ENCODE measurements at places on chromosomes 7 and 10.

DNA sequence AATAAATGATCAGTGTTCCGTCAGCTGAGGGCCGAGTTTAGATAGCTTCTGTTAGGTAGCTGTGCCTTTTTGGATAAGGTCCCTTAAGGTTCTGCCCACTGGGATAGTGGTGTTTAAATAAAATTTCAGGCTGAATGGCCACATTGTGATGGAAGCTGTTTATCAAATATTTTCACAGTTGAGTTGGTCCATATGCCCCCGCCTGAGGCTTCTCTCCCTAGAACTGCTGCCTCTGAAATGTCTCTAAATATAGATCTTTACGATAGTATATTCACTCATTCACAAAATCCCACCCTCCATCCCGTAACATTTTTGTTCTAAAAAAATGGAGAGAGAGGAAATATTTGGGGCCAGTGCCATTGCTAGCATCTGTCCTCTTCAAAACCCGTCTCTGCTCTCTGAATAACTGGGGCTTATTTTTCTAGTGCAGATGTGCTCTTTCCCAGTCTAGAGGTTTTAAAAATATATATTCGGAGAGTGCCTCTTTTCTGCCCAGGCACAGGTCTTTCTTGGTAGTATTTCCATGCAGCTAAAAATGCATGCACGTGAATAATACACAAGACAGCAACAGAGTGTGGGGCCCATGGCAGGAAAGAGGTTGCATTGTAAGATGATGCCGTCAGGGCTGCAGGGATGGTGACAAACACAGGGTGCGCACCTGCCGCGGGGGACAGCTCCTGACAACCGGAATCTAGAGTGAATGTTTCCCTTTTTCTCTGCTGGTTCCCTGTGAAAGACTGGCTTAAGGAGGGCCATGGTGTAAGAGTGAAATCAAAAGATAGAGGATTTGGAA lies 105.4 kb upstream of the BTBD16 start:
- no peak for DNase-seq

DNA sequence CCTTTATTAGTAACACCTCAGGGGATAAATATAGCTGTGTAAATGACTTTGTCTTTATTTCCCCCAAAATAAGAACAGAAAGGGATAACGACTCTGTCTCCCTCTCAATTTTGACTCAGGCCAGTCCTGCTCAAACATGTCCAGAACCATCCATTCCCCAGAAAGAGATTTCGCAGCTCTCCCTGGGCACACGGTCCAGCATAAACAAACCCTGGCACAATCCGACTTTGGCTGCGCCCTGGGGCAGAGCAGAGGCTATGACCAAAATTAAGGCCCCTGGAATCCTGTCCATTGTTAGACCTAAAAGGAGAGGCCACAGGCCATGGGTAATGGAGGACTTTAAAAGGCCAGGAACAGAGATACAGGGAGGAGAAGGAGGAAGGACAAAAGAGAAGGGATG lies 99.1 kb downstream of the PRPF18 start:
- no peak for DNase-seq

DNA sequence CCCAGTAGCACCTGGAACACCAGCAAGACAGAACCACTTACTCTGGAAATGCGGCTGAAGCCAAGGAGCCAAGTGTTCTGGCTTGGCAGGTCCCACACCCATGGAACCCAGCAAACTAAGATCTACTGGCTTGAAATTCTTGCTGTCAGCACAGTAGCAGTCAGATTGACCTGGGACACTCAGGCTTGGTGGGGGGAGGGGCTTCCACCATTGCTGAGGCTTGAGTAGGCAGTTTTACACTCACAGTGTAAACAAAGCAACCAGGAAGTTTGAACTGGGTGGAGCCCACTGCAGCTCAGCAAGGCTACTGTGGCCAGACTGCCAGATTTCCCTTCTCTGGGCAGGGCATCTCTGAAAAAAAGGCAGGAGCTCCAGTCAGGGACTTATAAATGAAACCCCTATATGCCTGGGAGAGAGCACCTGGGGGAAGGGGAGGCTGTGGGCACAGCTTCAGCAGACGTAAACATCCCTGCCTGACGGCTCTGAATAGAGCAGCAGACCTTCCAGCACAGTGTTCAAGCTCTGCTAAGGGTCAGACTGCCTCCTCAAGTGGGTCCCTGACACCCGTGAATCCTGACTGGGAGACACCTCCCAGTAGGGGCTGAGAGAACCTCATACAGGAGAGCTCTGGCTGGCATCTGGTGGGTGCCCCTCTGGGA lies 121.2 kb downstream of the MTERF1 start:
- DNase-seq, result no peak

DNA sequence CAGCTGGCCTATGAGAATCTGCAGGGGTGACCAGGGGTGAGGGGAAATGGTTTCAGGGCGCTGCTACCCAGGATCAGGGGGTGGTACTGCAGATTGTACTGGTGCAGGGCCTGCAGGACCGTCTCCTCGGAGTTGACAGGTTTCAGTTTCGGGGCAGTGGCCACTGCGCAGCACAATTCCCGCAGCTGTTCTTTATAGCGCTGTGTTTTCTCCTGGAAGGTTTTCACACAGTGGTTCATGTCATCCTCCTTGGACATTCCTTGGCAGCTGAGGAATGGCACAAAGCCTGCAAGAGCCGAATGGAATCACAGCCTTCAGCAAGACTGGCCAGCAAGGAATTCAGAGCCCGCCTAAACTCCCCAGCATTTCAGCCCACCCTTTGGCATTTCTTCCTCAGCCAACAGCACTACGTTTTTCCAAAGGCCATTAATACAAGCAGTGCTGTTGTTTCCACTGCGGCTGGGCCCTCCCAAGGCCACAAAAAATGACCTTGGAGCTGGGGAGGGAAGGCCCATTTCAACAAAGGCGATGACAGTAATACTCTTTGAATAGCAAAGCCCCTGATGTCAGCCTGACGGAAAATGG lies 44.9 kb downstream of the PNLIPRP2 start:
- no peak for DNase-seq

DNA sequence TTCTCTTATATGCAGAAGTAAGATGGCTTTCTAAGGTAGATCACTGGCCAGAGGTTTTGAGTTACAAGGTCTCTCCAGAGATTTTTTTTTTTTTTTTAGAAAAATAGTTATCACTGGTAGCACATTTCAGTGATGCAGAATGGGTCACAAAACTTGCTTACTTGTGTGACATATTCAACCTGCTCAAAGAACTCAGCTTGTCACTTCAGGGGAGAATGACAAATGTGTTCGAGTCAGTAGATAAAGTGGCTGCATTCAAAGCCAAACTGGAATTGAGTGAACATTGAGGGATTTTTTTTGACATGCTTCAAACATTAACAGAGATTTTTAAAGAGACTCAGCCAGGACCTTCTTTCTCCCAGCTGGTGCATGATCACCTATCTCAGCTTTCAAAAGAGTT lies 33.4 kb downstream of the PHTF2 start:
- no peak for DNase-seq

- no peak for DNase-seq
Observed at GRCh38 chr10:130547368-130547767, 411.2 kb downstream of the GLRX3 start.

- DNase-seq, result no peak
Observed at GRCh38 chr10:129397198-129397974, 69.7 kb upstream of the MGMT start.

- DNase-seq, result no peak
Observed at GRCh38 chr7:100380196-100380595, 6.9 kb downstream of the PILRA start.

DNA sequence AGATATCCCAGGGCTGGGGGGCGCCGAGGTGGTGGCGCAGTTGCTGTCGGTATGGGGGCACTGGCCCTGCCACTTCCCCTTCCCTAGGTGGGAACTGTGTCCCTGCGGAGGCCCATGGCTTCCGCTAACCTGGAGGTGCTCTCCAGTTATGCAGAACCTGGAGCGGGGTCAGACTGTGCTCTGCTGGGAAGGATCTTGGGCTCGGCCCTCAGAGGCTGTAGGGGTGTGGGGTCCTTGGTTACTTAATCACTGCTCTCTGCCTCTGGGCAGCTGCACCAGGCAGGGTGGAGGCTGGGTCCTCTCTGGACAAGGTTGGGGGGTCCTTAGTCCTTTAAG lies 2.4 kb downstream of the BRI3 start:
- no peak for DNase-seq

DNA sequence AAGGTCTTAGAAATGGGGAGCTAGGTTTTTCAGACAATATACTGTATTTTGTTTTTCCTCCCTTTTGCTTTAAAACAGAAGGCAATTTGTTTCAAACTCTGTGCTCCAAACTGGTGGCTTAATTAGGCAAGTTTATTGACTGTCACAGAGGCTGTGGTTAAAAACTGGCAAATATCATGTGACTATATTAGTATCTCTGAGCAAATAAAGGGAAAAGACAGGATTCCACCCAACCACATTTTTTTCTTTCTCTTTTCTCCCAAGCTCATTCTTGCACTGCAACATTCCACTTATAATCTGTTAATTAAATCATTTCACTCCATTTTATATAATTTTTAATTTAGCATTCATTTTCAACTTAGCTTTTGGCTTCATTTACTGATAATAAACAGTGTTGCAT lies 615.8 kb downstream of the AUTS2 start:
- no peak for DNase-seq

GRCh38 chr10:54402576-54402975 lies 398.5 kb downstream of the PCDH15 start:
- DNase-seq, result no peak

DNA sequence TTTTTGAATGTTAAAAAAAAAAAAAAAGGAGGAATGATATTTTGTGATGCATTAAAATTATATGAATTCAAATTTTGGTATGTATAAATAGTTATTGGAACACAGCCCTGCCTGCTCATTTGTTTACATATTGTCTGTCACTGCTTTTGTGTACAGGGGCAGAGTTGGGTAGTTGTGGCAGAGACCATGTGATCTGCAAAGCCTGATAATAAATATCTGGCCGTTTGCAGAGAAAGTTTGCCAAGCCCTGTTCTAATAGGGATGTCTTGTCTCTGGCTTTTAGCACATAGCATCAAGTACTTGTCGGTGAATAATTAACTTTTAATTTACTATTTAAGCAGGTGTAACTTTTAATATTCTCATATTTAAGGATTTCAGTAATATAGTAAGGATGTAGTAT lies 19.8 kb downstream of the TSPAN13 start:
- DNase-seq, result no peak

DNA sequence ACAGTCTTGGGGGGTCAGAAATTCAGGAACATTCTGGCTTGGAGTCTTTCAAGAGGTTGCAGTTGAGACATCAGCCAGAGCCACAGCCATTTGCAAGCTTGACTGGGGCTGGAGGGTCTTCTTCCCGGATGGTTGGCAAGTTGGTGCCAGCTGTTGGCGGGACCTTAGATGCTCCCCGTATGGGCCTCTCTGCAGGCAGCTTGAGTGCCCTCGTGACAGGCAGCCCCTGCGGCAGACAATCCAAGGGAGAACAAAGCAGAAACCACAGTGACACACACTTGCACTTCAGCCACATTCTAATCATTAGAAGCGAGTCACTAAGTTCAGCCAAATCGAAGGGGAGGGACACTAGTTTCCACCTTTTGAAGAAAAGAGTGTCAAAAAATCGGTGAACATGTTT lies 59.4 kb upstream of the MXI1 start:
- no peak for DNase-seq

GRCh38 chr10:60288256-60288655 lies 101.4 kb downstream of the ANK3 start:
- no peak for DNase-seq

Measured in esophagus squamous epithelium (tissue), 5 donors.